ENCODE measurements at places on chromosomes 5 and 9.

GRCh38 chr9:4820168-4820567, 27.4 kb downstream of the RCL1 start:
- DNase-seq: no peak

DNA sequence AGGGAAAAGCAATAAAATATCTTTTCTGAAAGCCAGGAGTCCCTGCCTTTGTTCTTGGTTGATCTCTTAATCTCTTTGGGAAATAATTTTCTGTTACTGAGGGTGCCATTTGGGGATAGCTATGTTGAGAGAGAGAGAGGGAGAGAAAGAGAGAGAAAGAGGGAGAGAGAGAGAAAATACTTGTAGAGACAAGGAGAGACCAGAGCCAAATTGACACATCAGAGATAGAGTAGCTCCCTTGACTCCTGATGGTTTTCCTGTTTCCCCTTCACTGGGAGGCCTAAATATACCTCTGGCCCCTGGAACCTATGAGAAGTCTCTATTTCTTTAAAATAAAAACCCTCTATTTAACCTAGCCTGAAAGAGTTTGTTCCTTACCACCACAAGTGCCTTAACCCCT, 14.9 kb downstream of the CMYA5 start:
- DNase-seq: no peak

- no peak for DNase-seq
Measured at GRCh38 chr5:146081556-146081955, 23.8 kb downstream of the PLAC8L1 start.

GRCh38 chr9:128383791-128384190, 12.6 kb downstream of the URM1 start:
- DNase-seq: no peak

DNA sequence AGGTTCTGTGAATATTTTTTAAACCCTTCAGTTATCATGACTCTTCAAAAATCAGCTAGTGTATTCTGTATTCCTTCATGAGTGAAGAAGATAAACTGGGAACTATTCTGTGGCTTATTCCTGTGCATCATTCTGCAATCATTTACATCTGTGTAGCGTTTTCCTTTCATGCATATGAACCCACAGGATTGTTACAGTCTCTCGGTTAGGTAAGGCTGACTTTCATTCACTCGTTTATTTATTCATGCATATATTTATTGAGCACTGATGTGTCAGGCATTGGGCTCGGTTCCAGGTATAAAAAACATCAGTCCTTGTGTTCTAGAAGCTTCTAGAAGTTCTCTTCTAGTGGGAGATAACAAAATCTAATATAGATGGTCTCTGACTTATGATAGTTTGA, 318.4 kb downstream of the MAN2A1 start:
- no peak for DNase-seq

DNA sequence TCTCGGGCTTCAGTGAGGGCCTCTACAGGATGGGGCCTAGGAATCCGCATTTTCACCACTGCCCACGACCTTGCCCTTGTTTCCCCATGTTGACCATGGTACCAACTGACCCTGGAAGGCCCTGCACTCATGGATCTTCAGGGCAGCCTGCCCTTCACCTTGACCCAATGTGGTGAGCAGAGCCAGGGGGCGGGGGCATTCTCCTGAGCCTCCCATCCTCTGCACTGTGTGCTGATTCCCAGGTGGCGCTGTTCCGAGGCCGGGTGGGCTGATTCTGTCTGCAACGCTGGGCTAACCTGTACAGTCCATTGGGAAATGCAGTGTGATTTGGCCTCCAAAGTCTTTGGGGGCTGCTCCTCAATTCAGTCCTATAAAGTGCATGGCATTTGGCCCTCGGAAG, 68.7 kb downstream of the SHB start:
- DNase-seq: no peak

GRCh38 chr5:163585206-163585605, 79.8 kb downstream of the MAT2B start:
- no peak for DNase-seq

GRCh38 chr9:124011460-124012301, at the start of gene LHX2:
TSS of gene LHX2 (plus strand) at chr9:124011768. CDS start at chr9:124012349, 581 bp downstream.
- no peak for DNase-seq

DNA sequence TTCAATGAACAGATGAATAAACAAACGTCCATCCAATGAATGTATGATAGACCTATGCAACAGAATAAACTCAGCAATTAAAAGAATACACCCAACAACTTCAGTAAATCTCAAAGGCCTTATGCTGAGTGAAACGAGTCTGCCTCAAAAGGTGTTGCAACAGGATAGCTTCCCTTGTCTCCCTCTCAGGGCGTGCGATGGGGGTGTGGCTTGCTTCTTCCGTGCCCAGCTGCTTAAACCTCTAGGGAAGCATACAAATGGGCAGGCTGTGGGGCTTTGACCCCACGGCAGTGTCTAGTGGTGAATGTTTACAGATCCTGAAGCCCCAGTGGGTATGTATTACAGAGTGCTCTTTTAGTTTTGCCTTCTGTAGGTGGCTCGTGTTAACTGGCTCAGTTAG, 87.0 kb upstream of the CCL21 start:
- no peak for DNase-seq

DNA sequence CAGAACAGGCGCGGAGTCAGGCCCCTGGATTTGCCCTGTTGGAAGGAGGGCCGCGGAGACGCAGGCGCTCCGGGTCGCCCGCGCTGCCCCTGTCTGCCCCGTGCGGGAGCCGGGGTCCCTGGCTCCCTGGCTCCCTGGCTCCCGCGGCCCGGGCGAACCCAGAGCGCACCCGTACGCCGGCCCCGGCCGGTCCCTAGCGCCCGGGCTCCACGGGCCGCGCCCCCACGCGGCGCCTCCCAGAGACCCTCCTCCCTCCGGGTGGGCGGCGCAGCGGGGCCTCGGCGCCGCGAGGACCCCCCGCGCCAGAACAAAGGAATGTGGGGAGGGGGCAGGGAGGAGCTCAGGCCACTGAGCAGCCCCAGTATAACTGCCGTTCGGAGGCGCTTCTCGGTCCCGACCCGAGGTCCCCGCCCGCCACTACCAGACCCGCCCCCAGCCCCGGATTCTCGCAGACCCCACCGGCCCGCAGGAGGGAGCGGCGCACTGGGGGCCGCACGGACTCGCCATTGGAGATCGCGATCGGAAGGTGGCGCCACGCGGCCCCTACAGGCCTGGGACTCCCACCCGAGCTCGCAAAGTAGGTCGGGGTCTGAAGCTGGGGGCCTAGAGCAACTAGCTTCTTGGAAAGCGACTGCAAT, 2.4 kb downstream of the NFIL3 start:
- no peak for DNase-seq

DNA sequence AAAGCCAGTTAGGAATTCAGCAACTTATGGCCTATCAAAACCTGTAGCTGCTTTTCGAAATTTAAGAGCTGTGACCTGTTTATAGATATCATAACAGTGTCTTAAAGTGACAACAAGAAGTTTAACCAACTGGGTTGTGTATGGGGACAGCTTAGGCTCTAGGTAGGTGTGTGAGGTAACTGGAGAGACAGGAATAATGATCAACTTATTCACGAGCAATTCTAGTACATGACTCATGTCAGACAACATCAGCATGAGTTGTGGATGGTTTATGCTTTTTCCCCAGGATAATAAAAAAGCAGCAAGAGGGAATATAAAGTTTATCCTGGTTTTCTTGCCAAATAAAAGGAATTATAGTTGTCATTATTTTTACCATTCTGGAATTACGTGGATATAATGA, 88.6 kb downstream of the GDNF start:
- DNase-seq: no peak

GRCh38 chr9:93466416-93467061, 13.2 kb upstream of the FAM120AOS start:
- DNase-seq: no peak

DNA sequence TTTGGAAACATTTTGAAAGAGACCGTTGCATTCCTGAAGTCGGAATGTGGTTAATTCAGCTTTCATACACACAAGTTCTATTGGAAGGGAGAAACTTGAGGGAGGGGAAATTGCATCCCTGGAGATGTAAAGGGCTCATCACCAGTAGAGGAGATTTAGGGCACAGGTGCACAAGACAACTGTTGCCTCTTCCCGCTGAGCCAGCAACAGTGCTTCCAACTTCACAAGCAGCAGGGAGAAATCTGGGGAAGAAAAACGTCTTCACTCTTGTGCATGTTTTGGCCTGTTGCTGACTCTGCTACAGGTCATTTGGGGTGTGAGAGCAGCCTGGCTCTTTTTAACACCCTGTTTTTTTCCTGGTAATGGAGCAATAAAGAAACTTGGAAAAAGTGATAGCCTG, 277.9 kb downstream of the GAS1 start:
- no peak for DNase-seq

DNA sequence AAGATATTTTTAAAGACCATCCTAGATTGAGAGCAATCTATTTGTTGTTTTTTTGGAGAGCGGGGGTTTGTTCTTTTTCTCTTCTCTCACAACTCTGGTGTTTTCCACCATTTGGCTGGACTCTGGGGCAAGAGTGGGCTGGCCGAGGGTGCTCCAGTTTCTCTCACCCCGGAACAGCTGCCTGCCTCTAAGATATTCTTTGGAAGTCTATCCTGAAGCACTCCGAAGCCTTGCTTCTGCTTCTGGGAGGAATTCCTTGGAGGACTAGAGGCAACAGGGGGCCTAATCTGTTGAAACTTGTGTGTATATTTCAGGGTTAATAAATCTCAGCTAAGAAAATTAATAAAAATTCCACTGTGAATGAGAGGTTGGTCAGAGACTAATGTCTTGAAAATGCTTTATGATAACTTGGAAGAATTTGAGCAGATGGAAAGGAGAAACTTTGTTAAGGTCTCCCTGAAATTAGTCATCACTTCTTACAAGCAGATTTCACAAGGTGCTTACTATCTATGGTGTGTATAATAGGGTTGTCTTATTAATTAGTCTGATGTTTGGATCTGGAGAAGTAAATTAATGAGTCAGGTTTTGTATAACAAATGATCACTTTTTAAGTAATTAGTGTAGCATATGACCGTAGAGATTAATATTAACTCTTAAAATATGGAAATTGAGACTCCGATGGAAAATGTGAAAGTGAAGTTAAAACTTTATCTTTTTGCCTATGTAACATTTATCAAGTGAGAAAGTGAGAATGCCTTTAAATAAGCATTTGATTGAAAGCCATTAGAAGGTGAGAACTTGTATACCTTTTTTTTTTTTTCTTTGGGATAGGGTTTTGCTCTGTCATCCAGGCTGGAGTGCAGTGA, 4.0 kb downstream of the MAN2A1 start:
- no peak for DNase-seq

DNA sequence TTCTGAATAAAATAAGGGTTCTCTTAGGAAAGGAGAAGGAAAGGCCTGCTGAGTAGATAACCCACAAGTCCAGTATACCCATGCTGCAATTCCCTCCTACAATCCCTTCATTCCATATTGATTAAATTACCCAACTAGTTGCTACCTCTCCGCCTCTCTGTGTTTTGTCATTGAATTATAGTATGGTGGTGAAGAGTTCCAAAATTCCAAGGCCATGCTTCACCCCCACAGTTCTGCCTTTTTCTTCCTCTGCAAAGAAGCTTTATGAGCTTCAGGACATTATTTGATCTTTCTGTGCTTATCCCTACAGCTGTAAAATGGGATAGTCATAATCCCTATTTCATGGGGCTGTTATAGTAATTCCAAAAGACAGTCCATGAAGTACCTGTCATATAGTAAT, 215.6 kb downstream of the ACTL7B start:
- no peak for DNase-seq

DNA sequence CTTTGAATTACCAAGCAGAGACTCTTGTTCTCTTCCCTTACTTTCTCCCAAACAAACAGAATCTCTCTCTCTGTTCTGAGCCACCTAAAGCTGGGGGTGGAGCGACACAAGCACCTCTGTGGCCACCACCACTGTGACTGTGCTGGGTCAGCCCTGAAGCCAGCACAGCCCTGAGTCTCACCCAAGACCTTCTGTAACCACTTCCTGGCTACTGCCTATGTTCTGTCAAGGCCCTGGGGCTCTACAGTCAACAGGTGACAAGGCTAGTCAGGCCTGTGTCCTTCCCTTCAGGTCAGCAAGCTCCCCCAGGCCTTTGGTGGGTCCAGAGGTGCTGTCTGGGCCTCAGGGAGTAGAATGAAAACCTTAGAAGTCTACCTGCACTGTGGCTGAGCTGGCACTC, 26.1 kb upstream of the SLC28A3 start:
- no peak for DNase-seq

DNA sequence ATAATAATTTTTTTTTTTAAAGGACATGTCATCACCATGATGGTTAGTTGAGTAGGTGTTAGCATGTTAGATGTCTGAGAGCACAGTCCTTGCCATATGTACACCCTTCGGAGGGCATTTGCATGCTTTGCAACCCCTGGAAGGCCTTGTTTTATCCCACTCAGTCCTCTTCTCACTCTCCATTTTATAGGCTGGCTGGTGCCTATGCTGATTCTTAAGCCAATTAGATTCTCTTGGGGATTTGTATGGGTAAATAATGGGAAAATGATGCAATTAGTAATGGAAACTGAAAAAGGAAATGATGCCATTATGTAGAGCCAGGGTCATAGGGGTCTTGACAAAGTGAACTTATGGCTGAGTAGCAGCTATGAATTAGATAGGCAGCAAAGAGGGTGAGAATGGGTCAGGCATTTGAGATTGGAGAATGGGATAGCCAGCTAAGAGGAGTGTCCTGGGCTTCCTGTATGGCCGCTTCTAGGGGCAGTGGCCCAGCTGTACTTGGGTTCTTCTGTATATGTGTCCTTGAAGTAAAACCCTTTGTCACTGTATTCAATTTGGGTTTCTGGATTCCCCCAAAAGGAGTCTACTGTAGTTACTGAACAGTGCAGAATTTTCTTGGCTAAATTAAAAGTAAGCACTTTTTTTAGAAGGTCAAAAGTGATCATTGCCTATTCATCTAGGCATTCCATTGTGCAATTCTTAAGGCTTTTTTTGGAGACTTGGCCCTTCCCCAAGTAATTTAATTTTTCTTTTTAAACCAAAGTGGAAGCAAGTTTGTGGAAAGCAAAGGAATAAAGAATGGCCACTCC, 31.6 kb downstream of the LRRTM2 start:
- DNase-seq: no peak

GRCh38 chr5:82641331-82642003, 363.3 kb upstream of the RPS23 start:
- DNase-seq: no peak

GRCh38 chr5:80082731-80083100, 47.6 kb downstream of the THBS4 start:
- no peak for DNase-seq

DNA sequence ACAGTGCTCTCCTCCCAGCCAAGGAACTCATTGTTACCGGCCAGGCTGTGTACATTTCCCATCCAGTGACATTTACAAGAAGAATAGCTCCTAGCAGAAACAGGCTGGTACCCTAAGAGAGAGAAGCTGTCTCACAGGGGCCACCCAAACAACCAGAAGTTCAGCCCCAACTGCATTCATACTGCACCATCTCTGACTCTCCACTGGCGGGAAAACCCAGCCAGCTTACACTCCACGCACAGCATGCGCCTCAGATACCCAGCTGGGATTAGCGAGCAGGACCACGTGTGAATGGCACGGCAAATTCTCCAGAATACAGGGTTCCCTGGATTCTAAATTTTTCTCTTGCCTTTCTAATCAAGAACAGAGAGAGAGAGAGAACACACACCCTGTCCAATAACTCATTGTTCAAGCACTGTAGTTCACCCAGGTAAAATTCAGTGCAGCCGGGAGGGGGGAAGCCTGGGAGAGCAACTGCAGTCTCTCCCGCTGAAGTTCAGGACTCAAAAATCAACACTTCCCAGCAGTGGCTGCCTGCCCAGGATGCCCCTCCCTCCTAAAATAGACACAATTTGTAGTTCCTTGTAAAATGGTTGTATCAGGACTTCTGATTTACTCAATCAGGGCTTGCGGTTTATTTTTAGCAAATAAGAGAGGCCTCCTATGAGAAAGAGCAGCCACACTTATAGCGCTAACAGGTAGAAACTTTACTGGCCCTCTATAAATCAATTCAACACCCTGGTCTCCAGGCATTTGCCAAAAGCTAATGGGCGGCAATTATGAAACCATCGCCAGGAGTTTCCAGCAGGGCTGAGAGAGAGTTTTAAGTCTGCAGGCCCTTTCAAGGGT, 2.2 kb downstream of the COL23A1 start:
- DNase-seq: no peak

All from stimulated activated CD4-positive, alpha-beta T cell treated with anti-CD3 and anti-CD28 coated beads, Interleukin-1b, Interleukin-23, amount 100 ng/mL, for 1 hour (primary cell).